ENCODE measurements at places on chromosomes 3 and 15.

DNA sequence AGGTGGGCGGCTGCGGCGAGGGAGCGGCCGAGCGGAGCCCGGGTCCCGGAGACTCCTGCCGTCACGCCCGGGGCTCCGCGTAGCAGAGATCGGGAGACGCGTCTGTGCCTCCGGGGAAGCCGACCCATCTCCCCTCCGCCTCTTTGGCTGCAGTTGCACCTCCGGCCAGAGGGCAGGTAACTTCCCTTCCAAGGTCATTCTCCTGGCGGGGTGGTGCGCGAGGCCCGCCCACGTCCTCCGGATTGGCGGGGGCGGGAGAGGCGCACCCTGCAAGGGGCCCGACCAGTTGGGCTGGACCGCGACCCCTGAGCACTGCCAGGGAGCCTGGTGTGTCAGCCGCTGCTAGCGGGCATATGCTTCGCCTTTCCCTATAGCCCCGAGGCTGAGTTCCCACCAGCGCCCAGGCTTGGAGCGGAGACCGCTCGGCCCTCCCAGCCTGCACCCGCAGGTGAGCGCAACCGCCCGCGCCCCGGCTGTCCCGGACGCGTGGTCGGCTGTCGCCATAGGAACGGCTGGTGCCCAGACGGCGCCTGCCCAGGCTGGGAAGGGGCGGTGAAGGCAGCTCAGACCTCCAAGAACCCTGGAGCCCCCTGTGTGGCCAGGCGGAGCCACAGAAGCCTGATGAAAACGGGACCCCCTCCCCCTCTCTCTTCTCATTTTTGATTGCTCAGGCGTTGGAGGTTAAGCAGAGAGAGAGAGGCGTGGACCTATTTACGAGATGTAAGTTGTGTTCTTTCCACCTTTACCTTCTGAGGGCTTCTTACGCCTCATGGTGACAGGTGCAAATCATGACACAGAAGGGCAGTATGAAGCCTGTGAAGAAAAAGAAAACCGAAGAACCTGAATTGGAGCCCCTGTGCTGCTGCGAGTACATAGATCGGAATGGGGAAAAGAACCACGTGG lies 453 bp downstream of the ZDHHC23 start:
- no peak for DNase-seq

DNA sequence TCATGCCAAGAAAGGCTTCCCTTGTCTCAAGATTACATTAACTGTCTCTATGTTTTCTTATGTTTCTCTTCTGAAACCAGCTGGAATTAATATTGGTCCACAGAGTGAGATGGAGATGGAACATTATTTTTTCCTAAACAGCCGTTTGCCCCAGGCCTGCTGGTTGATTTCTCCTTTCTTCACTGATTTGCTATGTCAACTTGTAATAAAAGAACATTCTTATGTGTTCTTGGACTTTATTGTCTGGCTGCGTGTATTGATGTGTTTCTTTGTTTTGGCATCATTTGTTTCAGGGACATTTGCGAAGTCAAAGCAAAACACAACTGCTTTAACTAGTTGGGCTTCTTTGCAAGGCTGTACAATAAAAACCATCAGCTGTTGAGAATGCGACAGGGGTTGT lies 168.5 kb downstream of the FAM43A start:
- DNase-seq, result no peak

DNA sequence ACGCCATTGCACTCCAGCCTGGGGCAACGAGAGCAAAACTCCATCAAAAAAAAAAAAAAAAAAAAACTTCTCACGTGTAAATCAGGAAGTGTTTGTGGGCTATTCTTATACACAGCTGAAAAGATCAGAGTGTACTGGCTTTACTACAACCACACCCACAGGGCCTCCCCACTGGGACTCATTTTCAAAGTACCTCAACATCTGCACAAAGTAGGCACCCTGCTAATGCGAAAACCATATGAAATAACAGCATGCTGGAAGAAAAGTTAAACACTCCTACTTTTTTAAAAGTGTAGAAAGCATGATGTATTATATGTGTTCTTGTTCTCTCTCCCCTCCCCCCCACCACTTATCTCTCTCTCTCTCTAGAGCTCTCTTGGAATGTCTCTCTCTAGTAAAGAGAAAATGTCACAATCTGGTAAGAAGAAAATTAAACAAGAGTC lies 11.1 kb downstream of the UACA start:
- no peak for DNase-seq

GRCh38 chr3:52047295-52047960 lies 8.9 kb downstream of the DUSP7 start:
- no peak for DNase-seq

GRCh38 chr3:138361561-138361971 lies 13.2 kb downstream of the MRAS start:
- DNase-seq, result no peak

- no peak for DNase-seq
These were observed 28.4 kb downstream of the SPRED1 start for GRCh38 chr15:38281031-38281430.

DNA sequence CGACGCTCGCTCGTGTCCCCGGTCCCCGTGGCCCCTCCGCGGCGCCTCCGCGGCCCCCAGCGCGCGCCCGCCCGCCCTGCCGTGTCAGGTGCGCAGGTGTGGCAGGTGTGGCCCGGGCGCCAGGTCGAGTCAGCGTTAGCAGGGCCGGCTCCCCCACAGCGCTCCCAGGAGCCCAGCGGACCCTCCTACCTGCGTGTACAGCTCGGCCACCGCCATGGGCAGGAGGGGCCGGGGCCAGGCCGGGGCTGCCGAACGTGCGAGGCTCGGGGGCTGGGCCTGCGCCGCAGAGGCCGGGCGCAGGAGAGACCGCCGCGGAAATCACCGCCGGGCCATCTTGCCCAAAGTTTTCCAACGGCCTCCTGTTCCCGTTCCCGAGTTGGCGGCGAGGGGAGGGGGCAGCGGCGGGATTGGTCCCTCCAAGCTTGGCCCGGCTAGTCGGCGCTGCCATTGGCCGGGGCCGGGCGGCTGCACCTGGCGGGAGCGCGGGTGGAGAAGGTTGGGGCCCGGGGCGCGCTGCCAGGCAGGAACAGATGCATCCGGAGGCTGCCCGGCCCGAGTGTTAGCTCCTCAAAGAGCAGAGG lies at the start of gene MYO5C:
TSS of gene MYO5C (minus strand) at position 384 of the 581 bp plus-strand sequence. CDS start at position 216, 168 bp downstream.
- DNase-seq, result peak; percentile 38

DNA sequence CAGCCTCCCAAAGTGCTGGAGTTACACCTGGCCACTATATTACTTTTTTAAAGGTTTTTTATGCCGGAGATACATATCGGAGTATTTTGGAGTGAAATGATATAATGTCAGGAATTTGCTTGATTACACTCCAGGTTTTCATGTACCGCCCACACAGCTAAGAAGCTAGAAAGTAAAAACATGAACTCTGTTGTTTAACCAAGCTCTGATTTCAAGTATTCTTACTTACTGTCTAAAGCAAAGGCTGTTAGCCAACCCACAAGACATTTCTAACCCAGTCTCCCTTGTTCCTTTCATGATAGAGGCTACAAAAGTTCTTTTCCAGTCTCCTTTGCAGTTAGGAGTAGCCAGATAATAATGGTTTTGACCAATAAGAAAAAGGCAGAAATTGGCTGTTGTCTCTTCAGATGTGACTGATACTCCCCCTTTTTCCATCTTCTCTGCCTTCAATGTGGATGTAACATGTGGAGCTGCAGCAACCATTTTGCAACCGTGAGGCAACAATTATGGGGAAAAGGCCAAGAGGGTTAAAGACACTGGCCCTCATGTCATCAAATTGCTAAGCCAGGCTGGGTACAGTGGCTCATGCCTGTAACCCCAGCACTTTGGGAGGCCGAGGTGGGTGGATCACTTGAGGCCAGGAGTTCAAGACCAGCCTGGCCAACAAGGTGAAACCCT lies 6.1 kb upstream of the CP start:
- DNase-seq, result no peak

- no peak for DNase-seq
These were observed 4.1 kb downstream of the PPM1M start for GRCh38 chr3:52249683-52250082.

GRCh38 chr15:67775998-67776397 lies 49.3 kb upstream of the SKOR1 start:
- DNase-seq, result no peak

- no peak for DNase-seq
These were observed 233.9 kb downstream of the BBX start for GRCh38 chr3:107756649-107757048.

DNA sequence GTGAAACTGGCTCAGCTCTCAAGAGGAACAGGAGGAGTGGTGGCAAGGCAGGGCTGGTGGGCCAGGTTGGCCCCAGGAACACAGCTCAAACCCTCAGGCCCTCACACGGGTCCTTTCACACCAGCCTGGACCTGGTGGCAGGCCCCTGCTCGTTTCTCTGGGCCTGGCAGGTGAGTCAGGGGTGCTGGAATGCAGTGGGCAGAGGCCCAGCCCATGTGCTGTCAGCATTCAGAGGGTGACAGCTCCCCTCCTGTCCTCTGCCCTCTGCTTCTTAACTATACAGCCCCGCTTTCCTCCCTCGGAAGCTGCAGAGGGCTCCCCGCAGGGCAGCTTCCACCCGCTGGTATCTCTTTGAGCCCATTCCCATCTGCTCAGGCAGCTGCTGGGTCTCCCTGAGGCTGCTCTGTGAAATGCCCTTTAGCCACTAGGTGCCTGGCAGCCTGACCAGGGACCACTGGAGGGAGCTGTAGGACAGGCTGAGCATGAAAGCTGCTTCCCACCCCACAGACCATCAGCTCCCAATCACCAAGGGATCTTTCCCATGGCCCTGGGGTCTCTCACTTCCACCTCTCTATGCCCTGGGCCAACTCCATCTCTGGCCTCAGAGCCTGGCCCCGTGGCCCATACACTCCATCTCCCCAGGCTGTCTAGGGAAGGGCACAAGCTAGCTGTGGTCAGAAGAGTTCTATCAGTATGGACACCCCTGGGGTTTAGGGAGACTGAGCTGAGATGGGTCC lies 24.8 kb downstream of the SHF start:
- peak; percentile 75 for DNase-seq

- no peak for DNase-seq
These were observed 3.1 kb upstream of the DYNLT2B start for GRCh38 chr3:196321162-196321561.

DNA sequence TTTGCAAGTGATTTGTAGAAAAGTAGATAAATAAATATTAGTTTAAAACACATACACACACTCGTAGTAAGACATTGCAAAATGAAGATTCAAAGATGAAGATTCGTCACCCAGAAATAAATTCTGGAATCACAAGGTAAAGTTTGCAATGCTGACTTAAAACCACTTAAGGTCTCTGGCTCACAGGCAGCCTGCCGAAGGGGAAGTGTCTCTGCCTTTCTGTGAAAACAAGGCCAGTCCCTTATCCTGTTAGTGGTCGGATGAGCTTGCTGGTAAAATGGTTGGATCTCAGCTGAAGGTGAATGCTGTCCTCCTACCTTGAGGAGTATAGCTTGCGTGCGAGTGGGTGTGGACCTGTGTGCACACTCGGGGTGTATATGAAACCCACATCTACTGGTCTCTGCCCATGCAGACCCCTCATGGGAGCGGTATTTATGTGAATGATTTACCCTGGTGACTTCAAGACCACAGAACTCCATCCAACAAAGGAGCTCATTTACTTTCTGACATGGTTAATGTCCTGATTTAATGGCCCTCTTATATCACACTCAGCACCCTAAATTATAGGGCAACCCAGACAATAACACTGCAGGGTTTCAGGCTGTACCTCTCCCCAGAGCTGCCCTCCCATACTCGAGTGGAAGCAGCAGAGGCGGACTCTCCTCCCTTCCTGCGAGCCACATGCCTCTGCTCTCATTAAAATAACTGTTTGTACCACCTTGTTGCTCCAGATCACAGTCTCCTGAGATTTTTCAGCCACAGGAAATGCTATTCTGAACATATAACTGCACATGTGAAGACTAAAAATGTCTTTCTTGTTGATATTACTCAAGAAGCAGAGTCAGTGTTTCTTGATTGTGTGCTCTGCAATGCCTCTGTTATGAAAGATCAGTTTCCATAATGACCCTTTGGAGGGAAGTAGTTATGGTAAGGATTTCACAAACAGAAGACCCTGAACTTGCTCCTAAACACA lies 45.9 kb upstream of the ALDH1A3 start:
- no peak for DNase-seq

DNA sequence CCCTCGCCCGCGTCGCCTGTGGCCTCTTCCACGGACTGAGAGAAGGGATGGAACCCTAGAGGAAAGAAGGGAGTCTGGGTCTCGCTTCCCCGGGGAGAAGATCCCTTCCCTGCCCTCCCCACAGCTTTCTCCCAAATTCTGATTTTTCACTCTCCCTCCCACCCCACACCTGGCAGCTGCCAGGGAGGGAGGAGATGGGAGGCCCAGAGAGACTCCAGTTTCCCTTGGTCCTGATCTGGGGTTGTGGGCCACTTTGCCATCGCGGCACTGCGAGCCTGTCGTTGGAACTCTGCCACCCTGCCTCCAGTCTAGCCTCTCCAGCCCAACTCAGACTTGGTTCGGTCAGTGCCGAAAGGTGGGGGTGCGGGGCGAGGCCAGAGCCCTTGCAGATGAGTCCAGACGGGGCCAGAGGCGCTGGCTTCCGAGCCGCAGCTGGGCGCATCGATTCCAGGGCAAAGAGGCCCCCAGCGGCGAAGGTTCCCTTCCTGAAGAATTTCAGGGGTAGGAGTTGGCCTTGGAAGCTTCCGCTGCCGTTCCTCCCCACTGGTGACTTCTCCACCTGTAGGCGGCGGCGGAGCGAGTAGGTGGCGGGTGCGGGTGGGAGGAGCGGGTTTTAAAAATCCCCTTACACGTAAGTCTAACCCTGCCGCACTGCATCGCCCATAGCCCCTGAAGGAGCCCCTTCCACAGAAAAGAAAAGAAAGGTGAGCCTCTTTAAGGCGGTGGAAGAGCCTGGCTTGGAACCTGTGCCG lies 5.2 kb downstream of the WNT5A start:
- no peak for DNase-seq

DNA sequence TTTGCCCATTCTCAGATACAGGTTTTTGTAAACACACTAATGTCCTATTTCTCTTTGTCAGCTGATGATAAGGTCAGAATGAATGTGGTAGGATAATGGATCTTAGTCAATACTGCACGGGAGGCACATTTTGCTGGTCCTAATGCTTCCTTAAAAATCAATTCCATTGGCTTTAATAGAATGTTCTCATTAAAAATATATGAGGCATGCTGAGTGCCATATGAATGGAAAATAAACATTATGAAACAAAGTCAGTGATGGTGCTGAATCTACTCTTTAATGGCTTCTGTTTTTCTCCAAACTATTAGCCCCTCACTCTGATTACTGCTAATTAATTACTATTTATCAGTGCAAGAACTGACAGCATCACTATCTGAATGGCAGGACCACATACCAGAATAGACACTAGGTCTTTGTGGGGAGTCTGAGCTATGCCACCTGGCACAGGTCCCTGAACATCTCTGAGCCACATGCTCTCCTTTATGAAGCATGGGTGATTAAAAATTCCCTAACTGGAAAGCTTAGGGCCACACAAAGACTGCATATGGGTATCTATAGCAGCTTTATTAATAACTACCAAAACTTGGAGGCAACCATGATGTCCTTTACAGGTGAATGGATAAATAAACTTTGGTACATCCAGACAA lies 278.9 kb downstream of the MEX3B start:
- DNase-seq, result no peak

GRCh38 chr3:129663045-129663446 lies 56.6 kb upstream of the PLXND1 start:
- no peak for DNase-seq

GRCh38 chr15:68261241-68261640 lies 16.3 kb upstream of the FEM1B start:
- DNase-seq, result no peak

Measured in stimulated activated effector memory CD8-positive, alpha-beta T cell treated with anti-CD3 and anti-CD28 coated beads, Interleukin-12 subunit alpha, Interleukin-12 subunit beta, amount 100 ng/mL, for 72 hours (primary cell).